ENCODE measurements at places on chromosomes 11 and 22.

DNA sequence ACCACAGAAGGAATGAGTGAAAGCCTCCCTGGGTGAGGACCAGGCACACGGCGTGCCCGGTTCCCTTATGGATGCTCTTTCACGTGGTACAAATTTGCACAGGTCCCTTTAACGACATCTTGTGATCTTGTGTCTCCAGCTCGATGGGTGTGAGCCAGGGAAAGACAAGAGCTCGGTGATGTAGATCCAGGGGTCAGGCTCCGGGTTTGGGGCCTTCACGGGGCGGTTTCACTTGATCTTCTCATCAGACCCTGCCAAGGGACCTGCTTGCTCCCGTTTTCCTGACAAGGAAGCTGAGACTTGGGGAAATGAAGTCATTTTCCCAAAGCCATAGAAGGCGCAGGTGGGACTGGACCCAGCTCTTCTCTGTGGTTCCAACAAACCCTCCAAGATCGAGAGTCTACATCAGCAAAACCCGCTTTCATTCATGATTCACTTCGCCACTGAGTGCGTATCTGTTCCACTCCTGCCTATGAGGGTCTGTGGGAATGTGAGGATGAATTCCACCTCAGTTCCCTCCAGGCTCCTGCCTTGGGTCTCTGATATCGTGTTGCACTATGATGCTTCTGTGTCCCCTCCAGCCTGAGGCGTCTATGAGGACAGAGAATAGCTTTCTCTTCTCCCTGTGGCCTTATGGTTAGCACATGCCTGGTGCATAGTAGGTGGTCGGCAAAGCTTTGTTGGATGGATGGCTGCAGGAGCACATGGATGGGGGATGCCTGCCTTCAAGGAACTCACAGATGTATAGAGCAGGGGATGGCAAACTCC is 45.0 kb upstream of the ANO1 start:
- no peak for DNase-seq

GRCh38 chr22:39489094-39490068 is 12.7 kb upstream of the MIEF1 start:
- DNase-seq = no peak

DNA sequence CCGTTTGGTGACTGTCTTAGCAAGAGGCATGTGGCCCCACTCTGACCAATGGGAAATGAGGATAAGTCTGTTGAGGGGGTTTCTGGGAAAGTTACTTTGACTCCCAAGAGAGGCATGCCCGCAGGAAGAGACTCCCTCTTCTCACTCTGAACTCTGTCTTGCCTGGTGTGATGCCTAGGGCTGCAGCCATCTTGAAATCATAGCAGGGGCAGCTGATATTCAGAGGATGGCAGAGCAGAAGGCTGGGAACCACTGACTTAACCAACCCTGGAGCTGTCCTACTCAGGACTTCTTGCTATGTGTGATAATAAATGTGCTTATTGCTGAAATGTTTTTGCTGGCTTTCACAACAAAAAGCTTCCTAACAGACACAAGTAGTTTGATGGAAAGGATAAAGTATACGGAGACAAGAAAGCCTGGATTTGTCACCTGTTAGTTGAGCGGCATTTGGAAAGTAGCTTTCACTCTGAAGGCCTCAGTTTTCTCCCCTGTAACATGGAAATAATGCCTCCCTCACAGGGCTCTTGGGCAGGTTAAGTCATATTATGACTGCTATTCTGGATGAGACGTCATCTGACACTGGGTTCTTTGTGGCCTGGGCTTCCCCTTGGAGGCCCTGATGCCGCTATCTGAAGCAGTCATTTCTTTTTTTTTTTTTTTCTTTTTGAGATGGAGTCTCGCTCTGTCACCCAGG is 128.5 kb downstream of the CEP164 start:
- DNase-seq = no peak

- peak; percentile 34 for DNase-seq
These were observed 47.7 kb downstream of the LRFN4 start for GRCh38 chr11:66904561-66904960.

DNA sequence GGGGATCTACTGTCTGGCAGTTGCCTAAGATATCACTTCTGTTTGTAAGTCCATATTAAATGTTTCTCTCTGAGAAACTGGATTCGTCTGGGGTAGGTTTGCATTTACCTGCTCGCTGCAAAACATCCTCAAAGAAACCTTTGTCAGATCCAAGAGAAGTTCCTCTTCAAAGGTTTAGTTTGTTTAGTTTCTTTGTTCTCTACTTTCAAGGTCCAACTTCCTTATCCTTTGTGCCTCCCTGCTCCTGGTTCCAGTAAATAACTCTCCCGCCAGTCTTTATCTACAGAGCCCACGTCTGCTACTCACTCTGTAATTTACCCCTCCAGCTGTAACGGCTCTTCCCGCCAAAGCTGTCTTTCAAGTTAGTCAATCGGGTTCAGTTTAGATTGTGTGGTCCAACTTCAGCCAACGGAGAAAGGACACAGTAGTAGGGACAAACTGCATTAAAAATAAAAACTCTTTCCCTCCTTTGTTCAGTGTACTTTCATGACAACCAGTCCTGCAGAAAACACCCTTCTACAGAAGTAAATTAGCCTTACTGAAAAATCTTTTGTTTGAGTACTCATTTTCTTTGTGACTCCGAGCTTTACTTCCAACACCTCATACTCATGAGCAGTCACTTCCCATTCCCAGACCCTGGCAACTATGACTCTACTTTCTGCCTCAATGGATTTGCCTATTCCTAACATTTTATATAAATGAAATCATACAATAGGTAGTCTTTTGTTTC is 41.0 kb downstream of the TMPRSS5 start:
- no peak for DNase-seq

- no peak for DNase-seq
These were observed 48.0 kb upstream of the CADM1 start for GRCh38 chr11:115552151-115552772.

DNA sequence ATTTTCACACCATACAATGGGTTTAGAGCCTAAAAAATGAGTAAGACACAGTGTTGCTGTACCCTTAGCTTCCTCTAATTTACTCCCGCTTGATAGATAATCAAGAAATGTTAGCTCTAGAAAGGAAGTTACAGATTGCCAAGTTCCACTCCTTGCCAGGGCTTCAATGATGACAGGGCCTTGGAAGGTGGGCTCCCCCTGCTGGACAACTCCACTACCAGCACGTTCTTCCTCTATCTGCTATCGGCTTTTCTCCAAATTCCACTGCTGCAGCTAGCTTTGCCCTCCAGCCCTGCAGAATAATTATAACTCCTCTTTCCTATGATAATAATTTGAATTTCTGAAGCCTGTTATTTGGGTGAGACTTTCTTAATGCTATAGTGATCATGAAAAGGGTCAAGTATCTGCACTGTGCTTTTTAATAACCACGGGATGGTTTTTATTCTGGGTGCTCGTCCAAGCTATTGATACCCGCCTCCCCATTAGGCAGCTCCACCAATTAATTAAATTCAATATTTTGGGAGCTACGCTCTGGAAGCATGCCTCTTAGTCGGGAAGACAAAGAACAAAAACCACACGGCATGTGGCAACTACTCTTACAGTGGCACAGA is 9.0 kb downstream of the SYN3 start:
- peak; percentile 71 for DNase-seq

GRCh38 chr11:64449381-64450167 is 90.6 kb downstream of the RPS6KA4 start:
- peak; percentile 62 for DNase-seq

DNA sequence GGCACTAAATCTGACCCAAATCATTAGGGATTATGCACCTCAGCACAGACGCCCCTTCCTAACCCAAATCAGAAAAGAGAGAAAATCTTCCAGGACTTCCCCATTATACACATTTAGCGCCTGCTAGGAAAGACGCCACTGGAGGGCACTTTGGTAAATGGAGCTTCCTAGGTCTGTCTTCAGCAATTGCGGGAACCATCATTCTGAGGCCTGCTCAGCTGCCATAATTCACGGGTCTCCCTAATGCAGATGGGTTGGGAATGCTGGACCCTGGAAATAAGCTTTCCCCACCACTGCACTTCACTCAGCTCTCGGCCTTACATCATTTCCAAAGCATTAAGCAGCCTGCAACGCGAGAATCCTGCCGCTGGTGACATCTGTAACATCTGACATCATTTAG is 86.2 kb upstream of the OPCML start:
- DNase-seq = no peak

GRCh38 chr11:45730014-45730413 is 64.6 kb upstream of the CHST1 start:
- no peak for DNase-seq

DNA sequence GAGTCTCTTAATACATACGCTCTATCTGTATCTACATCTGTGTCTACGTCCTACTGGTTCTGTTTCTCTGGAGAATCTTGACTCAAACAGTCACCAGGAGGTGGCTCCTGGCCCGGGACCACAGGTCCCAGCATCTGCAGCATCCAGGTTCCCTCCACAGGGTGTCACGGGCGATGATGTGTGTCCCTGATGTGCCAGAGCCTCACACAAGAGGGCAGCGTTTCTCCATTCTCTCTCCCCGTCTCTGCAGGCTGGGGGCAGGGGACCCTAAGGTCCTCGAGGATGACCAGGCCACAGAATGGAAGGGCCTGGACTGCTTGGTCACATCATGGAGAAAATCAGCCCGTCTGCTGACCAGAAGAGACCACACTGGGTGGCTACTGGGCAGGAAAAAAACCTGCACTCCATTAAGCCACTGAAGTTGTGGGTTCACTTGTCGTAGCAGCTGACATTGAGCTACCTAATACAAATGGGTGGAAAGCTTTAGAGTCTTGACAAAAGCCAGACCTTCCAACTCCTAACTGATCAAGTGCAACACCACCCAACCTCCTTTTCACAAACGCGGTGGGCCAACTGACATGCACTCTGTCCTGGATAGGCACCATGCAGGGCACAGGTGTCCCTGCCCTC is 392.5 kb downstream of the CTTN start:
- no peak for DNase-seq

- no peak for DNase-seq
These were observed 55.3 kb upstream of the ALKBH3 start for GRCh38 chr11:43825217-43825816.

DNA sequence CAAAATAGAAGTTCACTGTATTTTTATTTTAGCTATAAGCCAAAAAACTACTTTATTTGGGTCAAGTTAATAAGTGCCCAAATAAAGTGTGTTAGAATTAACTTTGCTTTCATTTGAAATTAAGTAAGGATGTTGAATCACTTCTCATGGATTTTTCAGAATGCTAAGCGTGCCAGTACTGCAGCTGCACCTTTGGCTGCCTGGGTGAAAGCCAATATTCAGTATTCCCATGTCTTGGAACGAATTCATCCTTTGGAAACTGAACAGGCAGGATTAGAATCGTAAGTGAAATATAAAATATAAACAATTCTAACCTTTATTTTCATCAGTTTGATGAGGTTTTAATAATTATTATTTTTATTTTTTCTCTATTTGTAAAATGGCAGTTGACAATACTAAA is 113.6 kb downstream of the DYNC2H1 start:
- DNase-seq = no peak

DNA sequence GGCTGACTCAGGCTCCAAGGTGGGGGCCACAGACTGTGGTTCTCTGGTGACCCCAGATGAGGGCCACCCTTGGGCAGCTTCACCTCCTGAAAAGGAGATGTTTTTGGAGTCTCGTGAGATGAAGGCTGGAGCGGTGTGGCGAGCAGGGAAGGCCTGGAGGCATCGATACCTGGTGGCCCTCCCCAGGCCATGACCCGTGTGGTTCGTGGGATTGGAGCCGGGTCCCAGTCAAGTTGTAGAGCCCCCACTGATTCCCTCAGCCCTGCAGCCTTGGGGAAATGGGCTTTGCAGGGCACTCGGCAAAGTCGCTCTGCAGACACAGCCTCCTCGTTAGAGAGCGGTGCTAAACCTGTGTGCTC is 1083.4 kb downstream of the BRD1 start:
- no peak for DNase-seq

DNA sequence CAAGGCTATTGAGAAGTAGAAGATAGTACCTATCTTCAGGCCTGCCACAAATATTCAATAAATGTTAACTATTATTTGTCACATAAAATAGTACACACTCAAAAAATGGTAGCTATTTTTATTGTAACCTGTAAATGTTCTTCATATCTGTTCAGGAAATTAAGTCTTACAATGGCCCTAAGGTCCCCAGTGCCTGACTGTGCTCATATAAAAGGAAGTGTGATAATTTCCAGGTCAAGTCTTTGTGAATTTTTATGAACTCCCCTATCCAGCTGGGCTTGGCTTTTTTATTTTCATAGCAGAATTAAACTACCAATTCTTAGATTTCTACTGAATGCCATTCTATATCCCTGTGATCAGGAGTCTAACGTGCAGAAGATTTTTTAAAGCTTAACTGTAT is 284.2 kb upstream of the PITPNB start:
- no peak for DNase-seq

DNA sequence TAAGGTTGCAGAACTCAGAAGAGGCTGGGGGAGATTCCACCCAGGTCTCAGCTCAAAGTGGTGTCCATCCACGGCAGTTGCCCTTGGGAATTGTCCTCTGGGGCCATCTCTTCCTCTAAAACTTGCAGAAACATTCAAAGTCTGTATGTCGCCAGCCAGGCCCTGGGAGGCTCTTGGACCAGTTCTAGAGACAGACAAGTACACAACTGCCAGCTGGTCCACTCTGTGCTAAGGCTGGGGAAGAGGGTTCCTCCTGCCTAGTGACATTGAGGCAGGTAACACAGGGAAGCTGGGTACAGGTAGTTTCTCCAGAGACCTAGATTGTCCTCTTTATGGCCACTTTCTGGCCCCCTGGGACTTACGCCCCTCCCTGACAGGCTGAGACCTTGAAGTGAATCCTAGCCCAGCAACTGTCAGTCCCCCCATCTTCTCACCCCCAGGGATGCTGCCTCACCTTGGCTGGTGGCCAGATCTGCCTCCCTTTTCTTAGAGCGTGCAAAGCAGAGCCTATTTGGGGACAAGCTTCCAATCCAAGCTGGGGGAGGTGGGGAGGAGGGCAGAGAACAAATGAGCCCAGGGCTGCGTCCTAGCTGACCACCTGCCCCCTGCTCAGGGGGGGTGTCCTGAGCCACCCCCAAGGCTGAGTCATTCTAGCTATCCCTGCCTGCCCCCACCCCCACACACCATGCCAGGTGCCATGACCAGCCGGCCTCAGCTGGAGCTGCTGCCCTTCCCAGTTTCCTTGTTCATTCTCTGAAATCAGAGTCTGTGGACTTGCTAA is 8.4 kb downstream of the FAM83F start:
- DNase-seq = no peak

DNA sequence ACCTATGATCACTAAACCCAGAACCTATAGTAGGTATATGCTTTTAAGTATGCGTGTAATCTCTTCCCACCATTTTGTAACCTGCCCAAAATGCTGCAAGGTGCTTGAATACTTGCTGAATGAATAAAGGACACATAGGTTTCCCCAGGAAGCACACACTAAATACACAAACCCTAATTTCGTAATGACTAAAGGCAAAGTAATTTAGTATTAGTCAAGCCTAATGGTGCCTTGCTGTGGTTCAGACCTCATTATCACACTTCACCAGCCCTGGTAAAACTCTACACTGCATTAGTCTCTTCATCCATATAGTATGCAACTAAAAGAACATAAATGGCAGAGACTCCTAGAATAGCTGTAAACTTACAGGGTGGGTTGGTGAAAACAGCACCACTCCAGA is 289.0 kb upstream of the PITPNB start:
- DNase-seq = no peak

GRCh38 chr22:27866135-27867084 is 52.6 kb downstream of the PITPNB start:
- DNase-seq = no peak
